DND-41 (cell line): ENCODE measurements at places on chromosomes 12 and 14.

GRCh38 chr14:42095155-42095554, 488.5 kb downstream of the LRFN5 start:
- no peak for DNase-seq

- no peak for DNase-seq
Observed at GRCh38 chr12:92155733-92156132, 10.1 kb upstream of the BTG1 start.

DNA sequence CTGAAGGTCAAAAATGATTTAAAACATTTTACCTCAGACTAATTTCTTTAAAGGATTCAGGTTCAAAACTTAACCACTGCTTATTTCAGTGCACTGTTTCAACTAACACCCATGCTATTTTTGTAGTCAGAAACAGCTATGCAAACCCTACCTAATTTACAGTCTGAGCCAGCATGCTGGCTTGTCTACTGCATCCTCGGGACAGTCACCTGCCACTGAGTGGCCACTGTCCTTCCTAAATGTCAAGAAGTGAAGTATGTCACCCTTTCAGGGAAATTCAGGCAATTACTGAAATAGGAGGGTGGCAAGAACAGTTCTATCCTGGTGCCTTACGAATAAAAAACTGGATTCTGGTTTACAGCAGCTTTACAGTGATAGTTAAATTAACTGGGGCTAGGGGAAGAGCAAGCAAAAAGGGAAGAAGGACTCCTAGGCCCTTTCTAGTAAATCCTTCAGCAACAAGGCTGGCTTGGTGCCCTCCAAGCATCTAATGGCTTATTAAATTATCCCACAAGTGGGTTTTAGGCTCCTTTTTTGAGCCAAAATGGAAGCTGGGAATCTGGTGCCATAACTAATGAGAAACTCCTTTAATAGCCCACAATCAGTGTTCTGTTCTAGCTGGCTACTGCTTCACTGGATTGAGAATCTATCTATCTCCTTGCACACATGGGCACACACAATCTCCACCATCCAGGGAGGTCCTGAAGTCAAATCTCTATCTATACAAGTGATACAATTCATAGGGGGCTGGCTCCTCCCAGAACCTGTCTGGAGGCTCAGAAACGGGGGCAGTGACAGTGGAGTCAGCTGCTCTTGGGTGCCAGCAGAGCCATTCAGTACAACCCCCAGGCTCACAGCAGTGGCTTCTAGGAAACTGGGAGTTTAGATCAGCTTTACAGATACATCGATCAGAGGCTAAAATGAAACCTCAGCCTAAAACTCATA, 43.4 kb downstream of the SH2B3 start:
- DNase-seq = peak; percentile 6

DNA sequence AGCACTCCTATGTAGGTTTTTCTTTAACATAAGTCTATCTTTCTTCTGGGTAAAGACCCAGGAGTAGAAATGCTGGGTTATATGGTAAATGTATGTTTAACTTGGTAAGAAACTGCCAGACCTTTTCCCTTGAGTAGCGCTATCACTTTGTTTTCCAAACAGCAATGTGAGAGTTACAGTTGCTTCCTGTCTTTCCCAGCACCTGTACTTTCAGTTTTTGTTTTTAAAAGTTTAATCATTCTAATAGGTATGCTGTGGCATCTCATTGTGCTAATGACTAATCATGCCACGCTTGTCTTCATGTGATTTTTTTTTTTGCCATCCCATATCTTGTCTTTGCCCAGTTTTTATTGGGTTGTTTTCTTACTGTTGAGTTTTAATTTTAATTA, 28.1 kb downstream of the GIT2 start:
- no peak for DNase-seq

DNA sequence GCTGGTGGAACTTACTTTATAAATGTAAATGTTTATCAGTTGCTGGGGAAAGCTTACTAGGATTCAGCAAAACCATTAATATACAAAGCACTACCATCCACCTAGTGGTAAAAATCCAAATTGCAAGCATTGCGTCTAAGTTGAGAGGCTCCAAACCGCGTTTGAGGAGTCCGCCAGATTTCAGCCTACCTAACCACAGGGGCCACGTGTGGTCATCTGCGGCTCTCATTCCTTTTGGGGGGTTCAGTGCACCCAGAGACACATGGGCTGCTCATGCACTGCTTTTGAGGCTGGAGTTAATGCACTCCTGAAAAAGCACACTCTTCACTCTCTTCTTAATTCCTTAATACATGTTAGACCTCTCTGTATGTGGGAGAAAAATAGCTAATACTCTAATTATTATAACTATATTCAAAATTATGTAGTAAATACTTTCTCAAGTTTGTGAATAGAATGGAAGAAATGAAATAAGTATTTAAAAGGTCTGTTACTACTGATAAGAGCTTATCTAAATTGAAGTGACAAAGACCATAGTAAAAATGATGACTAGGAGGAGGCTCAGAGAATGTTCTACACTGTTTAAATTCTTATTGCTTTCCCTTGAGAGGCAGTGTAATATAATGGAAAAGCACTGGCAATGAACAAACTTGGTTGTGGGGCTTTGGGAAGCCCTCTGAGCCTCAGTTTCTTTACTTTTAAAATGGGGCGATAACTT, 41.4 kb upstream of the MANSC4 start:
- DNase-seq = peak; percentile 24
